AG09319 (cell line): ENCODE measurements at places on chromosomes 4 and X.

DNA sequence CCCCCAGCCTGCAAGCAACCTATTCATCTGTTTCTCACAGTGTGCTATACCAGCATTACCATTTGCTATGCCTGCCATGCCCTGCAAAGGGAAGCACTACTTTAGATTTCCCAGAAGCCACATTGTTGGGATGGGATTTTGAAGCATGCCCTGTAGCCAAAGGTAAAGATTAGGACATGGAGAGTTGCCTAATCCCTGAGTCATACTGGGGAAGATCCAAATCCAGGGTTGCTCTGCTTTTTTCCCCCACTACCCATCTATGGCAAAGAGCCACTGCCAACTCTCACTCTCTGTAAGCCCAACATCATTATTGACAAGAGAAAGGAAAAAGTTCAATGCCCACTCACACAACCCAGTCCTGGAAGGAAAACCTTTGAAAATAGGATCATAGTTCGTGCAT, 36.7 kb upstream of the TMEM164 start:
- DNase-seq = no peak

DNA sequence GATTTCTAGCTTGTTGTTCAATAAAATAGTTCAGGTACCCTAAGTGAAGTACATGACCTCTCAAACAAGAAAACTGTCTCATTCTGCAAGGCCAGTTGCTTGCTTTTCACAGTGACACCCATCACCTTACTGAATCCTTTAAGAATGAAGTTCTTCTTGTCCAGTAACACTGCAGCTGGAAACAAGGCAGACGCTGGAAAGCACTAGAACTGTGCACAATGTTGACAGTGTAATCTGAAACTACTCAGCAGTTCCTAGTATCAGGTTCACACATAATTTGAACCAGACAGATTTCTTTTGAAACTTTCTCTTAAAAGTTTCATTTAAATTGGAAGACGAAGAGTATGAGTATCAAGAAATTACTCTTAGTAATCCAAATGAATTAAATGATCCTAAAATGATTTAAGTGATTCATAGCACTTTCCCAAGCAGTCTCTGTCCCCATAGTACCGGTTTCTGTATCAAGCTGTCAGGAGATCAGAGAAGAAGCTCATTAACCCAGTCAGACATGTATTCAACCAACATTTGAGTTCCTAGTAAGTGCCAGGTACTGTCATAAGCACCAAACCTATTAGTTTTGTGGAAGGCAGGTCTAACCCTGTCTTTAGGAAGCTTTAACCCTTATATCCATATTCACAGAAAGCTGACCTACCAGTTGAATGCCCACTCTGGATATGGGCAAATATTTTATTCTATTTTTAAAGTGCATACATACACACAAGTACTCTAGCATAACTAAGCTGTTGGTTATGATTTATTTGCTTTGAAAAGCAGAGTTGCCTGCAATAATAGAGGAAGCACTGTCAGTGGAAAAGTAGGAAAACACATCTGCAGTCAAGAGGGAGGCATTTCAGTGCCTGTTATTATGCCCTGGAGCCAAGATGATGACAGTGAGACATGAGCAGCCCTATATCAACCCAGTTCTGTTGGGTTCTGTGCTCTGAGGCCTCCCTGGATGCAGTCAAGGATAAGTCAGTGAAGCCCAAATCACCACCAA, 63.6 kb downstream of the PALLD start:
- DNase-seq = peak; percentile 49

GRCh38 chr4:78268597-78268996, 211.5 kb downstream of the FRAS1 start:
- no peak for DNase-seq

GRCh38 chrX:116417214-116417613, 19.2 kb upstream of the SLC6A14 start:
- no peak for DNase-seq

- DNase-seq = no peak
Measured at GRCh38 chr4:153466949-153467896, 1.1 kb downstream of the TMEM131L start.

GRCh38 chrX:42089031-42089430, 165.7 kb upstream of the CASK start:
- no peak for DNase-seq

DNA sequence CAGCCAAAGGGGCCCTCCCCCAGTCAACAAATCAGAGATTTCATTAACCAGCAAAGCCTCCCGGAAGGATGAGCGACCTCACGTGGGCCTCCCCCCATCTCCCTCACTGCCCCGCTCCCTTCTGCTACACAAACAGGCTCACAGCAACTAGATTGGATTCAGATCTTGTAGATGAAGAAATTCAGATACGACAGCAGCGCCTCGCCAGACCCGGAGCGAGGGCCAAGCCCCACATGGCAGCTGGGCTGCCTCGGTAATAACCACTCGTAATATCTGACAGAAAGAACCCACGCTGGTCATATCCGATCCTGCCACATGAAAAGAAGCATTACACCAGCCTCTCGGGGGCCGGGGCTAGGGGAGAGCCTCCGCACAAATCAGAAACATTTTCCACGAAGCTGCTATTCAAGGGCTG, 581.3 kb downstream of the BCOR start:
- no peak for DNase-seq
